ENCODE measurements at places on chromosomes 7 and 10. TPM values are rescaled to one million over a fixed set of nuclear protein-coding genes. Genes with fewer than 3 reads are reported as not detected.

- no peak for DNase-seq
Measured at GRCh38 chr10:44418637-44419036, 33.7 kb upstream of the CXCL12 start.

The EEF1AKMT2 gene
- 23.5 TPM for polyA plus RNA-seq

The SPDYE8 gene
- not detected for polyA plus RNA-seq

DNA sequence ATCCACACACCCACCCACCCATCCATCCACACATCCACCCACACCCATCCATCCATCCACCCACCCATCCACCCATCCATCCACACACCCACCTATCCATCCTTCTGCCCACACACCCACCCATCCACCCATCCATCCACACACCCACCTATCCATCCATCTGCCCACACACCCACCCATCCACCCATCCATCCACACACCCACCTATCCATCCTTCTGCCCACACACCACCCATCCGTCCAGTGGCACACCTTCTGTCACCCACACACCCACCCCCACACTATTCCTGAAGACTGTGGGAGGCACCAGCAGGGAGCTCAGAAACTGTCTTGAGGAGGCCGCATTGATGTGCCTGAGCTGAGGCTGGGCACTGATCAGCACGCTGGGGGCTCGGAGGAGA lies 9.1 kb downstream of the TECPR1 start:
- DNase-seq: no peak

DNA sequence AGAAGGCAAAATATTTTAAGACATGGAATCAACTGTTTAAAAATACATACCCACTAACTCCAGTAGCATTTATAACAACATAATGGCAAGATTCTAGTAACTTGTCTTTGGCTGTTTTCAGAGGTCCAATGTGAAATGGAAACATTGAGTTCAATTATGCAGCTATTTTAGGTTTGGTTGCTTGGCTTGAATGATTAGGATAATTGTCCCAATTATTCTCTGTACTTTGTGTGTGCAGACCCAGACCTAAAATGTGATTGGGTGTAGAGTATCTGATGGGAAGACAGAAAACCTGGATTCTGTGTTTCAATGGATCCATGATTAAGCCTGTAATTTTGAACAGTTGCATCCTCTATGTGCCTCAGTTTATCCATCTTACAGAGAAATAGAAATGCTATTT lies 392.7 kb upstream of the NFE2L3 start:
- DNase-seq: no peak

The BCL7B gene
- 51.7 TPM for polyA plus RNA-seq

DNA sequence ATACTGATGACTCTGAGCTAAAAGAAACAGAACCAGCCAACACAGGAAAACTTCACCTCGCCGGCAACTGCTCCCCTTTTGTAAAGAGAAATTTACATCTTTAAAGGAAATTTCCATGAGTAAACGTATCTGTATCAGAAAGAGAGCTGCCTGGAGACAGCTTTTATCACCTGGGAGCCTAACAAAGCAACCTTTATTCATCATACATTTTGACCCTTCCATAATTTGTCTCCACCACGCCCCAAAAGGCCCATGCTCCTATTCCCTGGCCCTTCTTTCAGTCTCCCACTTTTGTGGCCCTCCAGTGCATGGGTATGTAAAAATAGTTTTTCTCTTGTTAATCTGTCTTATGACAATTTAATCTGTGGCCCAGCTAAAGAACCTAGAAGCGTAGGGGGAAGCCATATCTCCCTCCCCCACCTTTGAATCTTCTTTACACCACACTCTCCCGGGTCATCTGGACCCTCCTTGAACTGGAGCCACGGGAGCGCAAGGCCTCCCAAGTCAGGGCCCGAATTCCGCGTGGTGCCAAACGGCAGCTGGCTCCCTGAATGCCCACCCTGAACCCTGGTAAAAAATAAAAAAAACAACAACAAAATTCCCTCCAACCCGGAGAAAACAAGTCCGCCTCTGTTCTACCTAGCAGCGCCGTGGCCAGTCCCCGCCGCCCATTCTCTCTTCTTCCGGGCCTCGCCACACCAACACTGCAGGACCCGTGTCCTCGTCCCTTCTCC lies 15.4 kb upstream of the FKBP9 start:
- DNase-seq: no peak

DNA sequence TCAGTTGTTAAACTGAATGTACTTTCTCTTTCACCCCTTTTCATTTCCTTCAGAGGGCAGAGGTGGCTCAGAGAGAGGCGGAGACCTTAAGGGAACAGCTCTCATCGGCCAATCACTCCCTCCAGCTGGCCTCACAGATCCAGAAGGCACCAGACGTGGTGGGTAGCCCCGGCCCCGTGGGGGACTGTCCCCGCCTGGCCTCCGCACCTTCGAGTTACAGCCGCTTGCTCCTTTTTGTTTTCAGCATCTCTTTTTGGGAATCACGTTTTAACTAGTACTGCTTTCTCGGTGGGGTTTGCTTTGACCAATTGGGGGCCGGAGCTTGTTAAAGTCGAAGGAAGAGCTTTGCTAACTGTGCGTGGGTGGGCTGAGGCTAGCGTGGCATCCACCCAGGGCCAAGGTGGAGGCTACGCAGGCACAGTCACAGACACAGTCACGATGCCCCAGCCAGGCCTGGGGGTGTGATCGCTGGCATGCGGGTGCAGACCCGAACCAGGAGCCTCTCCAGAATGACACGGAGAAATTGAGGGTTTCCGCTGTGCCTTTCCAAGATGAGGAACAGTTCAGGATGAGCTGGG lies 116.2 kb upstream of the SH2B2 start:
- no peak for DNase-seq

The ACSM6 gene
- not detected for polyA plus RNA-seq

DNA sequence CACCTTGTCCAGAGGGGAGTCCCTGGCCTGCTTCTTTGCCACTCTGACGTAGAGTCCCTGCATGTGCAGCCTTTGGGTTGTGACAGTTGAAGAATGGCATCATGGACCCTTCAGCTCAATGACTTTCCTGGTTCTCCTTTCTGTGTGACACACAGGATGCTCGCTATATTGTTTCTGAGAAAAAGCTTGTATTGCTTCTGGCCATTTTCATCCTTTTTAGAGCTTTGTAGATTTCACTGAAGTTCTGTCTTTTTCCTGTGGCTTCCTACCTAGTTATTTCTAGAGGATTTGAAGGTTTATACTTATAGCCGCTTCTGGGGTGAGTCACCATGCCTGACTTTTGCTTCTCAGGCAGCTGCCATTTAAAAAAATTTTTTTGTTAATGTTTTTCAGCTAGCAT lies 27.0 kb downstream of the SND1 start:
- no peak for DNase-seq

GRCh38 chr7:22001345-22002004 lies 55.8 kb upstream of the CDCA7L start:
- peak; percentile 72 for DNase-seq

The COL1A2 gene
- polyA plus RNA-seq: not detected

The SORCS3 gene
- not detected for polyA plus RNA-seq

The NPSR1 gene
- polyA plus RNA-seq: not detected

- DNase-seq: no peak
Measured at GRCh38 chr10:79451046-79451699, 5.7 kb upstream of the ZCCHC24 start.

The VWA2 gene
- polyA plus RNA-seq: not detected

GRCh38 chr10:113292743-113293142 lies 260.1 kb upstream of the HABP2 start:
- DNase-seq: no peak

DNA sequence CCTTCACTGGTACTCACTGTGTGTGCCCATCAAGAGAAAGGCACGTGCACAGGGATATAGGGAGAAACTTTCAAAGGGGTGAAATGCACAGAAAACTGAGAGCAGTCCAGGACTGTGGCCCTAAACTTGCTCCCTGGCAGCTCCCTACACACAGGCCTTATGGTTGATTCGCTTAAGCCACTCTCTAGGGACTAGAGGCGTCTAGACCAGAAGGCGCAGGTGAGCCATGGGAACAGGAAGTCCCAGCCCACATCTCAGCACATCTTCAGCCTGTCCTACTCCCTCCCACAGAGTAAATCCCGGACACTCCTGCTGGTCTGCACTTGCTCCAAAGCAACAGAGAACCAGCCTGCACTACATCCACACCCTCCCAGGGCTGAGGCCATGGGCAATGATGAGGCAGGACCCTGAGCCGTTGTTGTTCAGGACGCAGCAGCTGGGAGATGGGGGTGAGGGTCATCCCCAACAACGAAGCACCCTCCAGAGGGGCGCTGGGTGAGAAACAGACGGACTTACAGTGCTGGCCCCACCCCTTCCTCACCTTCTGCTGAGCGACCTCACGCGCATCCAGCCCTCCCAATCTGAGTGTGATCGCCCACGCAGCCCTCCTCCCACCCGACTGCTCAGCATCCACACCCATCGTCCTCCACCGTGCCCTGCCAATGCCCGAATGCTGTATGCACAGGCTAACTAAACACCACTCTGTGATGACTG lies 109.3 kb downstream of the TNS3 start:
- no peak for DNase-seq

GRCh38 chr10:63588436-63589167 lies 67.4 kb downstream of the REEP3 start:
- DNase-seq: no peak

- DNase-seq: no peak
Measured at GRCh38 chr10:22174442-22174841, 43.4 kb downstream of the EBLN1 start.

- no peak for DNase-seq
Measured at GRCh38 chr7:46654546-46655443, 733.7 kb upstream of the IGFBP3 start.

The OR6V1 gene
- not detected for polyA plus RNA-seq

DNA sequence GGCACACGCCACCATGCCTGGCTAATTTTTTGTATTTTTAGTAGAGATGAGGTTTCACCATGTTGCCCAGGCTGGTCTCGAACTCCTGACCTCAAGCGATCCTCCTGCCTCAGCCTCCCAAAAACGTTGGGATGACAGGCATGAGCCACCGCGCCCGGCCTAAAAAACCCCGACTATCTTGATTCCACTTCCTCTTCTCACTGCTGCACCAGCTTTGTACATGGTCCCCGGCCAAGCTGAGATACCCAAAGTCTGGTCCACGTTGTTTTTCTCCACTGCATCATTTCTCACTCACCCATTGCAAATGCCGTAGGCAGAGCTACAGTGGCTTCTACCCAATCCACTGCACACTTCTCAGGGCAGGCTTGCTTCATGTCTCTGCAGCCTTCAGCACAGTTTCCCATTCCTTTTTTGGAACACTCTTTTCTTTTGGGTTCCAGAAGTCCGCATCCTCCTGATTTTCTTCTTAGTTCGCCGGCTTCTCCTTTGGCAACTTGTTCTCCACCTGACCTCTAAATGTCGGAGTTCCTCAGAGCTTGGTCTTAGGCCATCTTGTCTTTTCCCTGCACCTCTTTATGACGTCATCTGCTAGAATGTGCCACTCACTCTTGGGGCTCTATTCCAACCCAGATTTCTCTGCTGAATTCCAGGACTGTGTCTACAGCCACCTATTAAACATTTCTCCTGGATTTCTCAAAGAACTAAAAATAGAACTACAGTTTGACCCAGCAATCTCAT lies 6.0 kb upstream of the GNB2 start:
- DNase-seq: no peak

The RPP38 gene
- polyA plus RNA-seq: 26.9 TPM

DNA sequence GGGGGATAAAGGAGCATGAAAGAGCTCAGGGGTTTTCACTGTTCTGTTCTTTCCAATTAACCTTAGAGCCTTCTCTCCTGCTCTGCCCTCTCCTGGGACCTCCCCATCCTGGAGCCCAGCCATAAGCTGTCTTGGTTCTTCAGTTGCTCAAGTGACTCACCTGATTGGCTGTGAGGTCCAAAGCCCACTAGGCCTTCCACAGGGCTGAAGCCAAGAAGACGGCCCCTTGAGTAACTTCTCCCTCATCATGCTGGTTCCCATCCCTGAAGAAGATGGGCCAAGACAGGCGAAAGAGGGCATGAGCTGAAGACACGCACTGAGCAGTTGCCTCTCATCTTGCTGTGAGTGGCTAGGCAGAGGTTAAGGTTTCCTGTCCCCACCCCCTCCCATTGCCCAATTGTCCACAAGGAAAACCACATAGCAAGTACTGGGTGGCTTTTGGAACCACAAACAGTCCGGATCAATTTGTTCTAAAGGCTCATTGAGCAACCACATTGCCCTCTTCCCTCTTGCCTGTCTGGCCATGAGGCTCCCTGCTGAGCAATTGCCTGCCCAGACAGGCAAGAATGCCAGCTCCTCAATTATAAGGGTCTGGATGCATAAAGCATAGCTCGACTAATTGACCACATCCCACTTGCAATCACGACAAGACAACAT lies 43.9 kb upstream of the GPAM start:
- DNase-seq: no peak
